NCI-H1436 (cell line): ENCODE measurements at places on chromosomes 13 and 19.

- no peak for DNase-seq
Observed at GRCh38 chr19:43078311-43078710, 4.2 kb downstream of the PSG2 start.

GRCh38 chr19:56838024-56838908 is 2.3 kb downstream of the PEG3 start:
- no peak for DNase-seq

DNA sequence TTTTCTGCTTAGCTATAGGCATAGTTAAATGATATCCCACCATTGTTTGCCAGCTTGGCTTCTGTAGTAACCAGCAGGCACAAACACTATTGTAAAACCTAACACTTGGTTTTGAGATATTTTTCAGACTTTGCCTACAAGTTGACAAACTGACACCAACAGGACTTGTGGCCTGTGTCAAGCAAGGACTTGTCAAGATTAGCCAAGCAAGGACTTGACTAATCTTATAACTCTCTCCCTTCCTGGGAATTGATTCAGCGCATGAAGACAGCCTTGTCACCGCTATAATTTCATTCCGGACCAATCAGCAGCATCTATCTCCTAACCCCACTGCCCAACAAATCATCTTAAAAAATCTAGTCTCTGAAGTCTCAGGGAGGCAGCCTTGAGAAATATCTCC is 72.7 kb upstream of the SLITRK1 start:
- DNase-seq, result no peak

DNA sequence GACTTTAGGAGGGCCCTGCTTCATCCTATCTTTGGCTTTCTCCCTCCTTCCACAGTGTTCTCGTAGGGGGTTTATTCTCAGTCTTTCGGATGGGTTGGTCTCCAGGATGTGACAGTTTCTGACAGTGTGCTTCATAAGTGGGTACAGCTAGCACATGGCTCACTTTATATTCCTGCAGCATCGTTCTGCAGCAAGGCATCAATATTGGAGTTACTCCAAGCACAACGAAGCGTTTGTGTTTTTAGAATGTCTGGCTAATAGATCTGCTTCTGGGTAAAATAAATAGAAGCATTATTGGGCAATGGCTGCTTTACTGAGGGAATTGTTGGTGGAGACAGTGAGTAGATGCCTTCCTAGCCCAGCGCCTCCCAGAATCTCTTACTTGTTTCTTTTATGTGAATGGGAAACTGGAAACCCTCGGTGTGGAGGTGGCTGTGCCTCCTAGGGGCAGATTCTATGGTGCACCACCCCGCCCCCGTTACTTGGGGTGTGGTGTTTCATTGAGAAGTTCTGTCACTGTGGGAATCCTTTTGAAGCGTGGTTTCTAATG is 2.0 kb downstream of the FARP1 start:
- DNase-seq, result no peak

- DNase-seq, result no peak
Observed at GRCh38 chr19:58007285-58007684, 4.7 kb upstream of the ZNF606 start.

- no peak for DNase-seq
Observed at GRCh38 chr13:76036176-76036575, 400.0 kb downstream of the LMO7 start.

GRCh38 chr19:38788478-38789243 is at the start of gene LGALS7B:
Gene LGALS7B (plus strand): TSS chr19:38789200. CDS start chr19:38789227, 27 bp downstream.
- DNase-seq, result no peak

GRCh38 chr13:95195146-95195545 is 106.1 kb downstream of the ABCC4 start:
- no peak for DNase-seq
